ENCODE measurements at places on chromosomes 3 and 15.

DNA sequence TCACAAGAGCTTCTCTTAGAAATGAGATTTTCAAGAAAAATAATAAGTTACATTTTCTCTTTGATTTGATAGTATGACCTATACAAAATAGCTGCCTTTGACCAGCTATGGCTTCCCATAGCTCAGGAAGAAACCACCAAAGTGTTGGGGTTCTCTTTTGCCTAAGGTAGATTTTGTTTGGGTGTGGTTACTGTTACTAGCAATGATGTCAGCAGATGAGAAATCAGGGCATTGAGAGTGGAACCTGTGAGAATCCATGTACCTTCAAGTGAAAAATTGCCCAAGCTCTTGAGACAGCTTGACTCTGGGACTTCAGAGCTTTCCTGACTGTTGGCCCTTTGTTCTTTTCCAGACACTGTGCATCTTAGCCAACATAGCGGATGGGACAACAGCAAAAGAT is 45.6 kb downstream of the NME9 start:
- H3K4me3 ChIP-seq: no peak overlapping the region
- no peak overlapping the region for H3K27ac ChIP-seq
- H3K27me3 ChIP-seq: no peaks in the 10 kb centered on the region
- no peaks in the 10 kb centered on the region for H3K4me1 ChIP-seq
- DNase-seq: no peak
- H3K36me3 ChIP-seq: peaks cover 5% of the 10 kb centered on the region

GRCh38 chr3:53218131-53218530 is 37.7 kb downstream of the TKT start:
- no peaks in the 10 kb centered on the region for H3K36me3 ChIP-seq
- no peak overlapping the region for H3K4me3 ChIP-seq
- H3K27ac ChIP-seq: no peak overlapping the region
- no peak for DNase-seq
- H3K27me3 ChIP-seq: no peaks in the 10 kb centered on the region

GRCh38 chr15:48761393-48762158 is 49.3 kb downstream of the CEP152 start:
- H3K36me3 ChIP-seq: 0 out of 2 replicates have a peak, but pooled peaks cover 4% of the 10 kb centered on the region
- H3K4me3 ChIP-seq: no peak overlapping the region
- no peaks in the 10 kb centered on the region for H3K4me1 ChIP-seq
- no peak for DNase-seq
- no peaks in the 10 kb centered on the region for H3K27me3 ChIP-seq

- H3K36me3 ChIP-seq: peaks cover 2% of the 10 kb centered on the region
- no peaks in the 10 kb centered on the region for H3K4me1 ChIP-seq
- no peak for DNase-seq
- H3K27ac ChIP-seq: no peak overlapping the region
- H3K4me3 ChIP-seq: no peak overlapping the region
These were observed 19.7 kb downstream of the ANKRD63 start for GRCh38 chr15:40263024-40263754.

DNA sequence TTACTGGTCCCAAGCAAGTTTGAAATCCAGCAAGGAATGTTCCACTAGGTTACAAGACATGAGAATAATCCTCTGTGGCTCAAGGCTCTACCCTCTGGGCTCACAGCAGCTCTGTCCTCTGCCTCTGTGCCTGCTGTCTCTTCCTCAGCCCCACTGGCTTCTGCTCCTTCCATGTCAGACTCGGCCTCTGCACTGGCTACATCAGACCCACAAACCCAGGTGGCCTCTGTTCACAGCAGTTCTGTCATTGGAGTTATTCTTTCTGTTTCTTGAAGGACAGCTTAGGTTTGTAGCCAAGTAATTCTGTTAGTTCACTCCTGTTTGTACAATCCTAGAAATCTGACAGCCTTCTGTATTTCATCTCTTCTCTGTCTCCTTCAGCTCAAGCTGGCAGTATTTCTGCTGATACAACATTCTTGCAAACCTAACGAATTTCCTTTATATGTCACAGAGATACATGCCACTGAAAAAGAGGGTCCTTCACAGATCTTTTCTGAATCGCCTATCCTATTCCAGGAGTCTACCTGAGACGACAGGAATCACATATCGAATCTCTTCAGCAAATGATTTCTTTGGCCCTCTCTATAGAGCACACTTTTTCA is 227.8 kb upstream of the PLSCR5 start:
- no peak overlapping the region for H3K4me3 ChIP-seq
- no peaks in the 10 kb centered on the region for H3K36me3 ChIP-seq
- no peaks in the 10 kb centered on the region for H3K27me3 ChIP-seq

DNA sequence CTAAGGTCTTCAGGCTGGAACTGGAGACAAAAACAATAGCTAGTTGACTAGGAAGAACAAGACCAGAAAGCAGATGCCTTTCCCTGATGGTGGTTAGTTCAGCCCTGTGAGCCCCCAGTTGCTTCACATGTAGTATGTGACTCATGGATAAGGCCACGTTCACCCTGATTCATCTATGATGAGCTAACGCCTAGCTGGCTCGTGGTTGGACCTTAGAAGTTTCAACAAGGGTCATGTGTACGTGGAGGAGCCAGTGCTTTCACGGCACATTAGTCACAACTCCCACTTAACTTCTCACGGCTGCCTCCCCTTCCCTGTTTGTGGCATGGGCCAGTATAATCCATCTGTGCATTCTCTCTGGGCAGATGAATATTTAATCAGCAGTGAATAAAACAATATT is 20.6 kb downstream of the COL8A1 start:
- no peaks in the 10 kb centered on the region for H3K27me3 ChIP-seq
- no peak overlapping the region for H3K4me3 ChIP-seq

DNA sequence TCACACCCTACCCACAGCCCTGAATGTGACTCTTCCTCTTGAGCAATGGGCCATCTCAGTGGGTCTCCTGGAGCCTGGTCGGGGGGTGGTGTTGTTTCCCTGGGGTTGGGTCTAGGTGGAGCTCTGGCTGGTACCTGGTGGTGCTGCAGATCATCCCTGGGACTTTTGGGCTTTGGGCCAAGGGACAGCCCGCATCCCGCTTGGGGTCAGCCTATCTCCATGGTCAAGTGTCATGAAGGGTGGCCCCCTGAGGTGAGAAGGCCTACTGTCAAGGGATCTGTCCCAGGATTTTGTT is 202.0 kb downstream of the UBE3A start:
- H3K27me3 ChIP-seq: no peaks in the 10 kb centered on the region
- no peak overlapping the region for H3K27ac ChIP-seq
- no peak for DNase-seq
- no peaks in the 10 kb centered on the region for H3K4me1 ChIP-seq

- H3K27ac ChIP-seq: no peak overlapping the region
- H3K27me3 ChIP-seq: no peaks in the 10 kb centered on the region
- no peaks in the 10 kb centered on the region for H3K36me3 ChIP-seq
- peaks cover 1% of the 10 kb centered on the region for H3K4me1 ChIP-seq
- no peak overlapping the region for H3K4me3 ChIP-seq
These were observed 76.4 kb downstream of the BBX start for GRCh38 chr3:107598926-107599771.

- no peaks in the 10 kb centered on the region for H3K36me3 ChIP-seq
- H3K4me3 ChIP-seq: no peak overlapping the region
- H3K27me3 ChIP-seq: no peaks in the 10 kb centered on the region
These were observed 56.9 kb upstream of the SKOR1 start for GRCh38 chr15:67768313-67768977.

DNA sequence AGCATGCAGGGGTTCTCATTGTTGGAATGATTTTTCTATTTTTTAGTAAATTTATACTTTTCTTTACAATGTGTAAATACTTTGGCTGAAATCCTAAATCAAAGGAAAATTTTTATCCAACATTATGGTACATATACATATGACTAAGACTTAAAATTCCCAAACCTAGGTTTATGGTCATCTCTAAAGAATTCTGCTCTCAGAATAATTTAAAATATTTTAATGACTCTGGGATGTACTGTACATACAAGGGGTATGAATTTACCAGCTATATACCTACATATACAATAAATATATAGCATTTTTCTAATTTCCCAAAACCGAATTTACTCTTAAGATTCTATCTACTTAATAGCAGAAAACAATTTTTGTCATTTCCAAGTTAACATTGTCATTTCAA is 137.9 kb upstream of the POU1F1 start:
- no peak for DNase-seq
- H3K27ac ChIP-seq: no peak overlapping the region
- H3K27me3 ChIP-seq: no peaks in the 10 kb centered on the region
- H3K36me3 ChIP-seq: no peaks in the 10 kb centered on the region
- H3K4me3 ChIP-seq: no peak overlapping the region

DNA sequence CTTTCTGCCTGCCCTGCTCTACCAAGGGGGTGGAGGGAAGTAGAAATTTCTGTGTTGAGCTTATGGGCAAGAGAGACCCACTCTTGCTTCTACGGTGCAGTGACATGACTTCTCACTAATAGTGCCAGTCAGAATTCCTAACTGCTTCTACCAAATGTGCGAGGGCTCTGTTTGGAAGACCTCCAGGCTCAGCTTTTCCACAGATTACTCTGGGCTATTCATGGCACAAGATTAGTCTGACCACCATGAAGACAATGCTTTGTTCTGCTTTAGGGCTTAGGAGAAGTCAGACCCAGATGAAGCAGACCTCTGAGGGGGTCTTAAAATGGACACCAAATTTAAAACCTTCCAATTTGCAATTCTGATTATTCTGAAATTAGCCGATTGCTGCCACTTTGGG is 195.9 kb upstream of the TBC1D5 start:
- no peaks in the 10 kb centered on the region for H3K4me1 ChIP-seq
- H3K4me3 ChIP-seq: no peak overlapping the region
- H3K36me3 ChIP-seq: no peaks in the 10 kb centered on the region
- no peak overlapping the region for H3K27ac ChIP-seq
- no peak for DNase-seq
- H3K27me3 ChIP-seq: no peaks in the 10 kb centered on the region

GRCh38 chr15:43243020-43243645 is 22.3 kb upstream of the EPB42 start:
- no peaks in the 10 kb centered on the region for H3K36me3 ChIP-seq
- DNase-seq: no peak
- no peak overlapping the region for H3K4me3 ChIP-seq
- no peaks in the 10 kb centered on the region for H3K27me3 ChIP-seq
- H3K4me1 ChIP-seq: no peaks in the 10 kb centered on the region
- H3K27ac ChIP-seq: no peak overlapping the region

DNA sequence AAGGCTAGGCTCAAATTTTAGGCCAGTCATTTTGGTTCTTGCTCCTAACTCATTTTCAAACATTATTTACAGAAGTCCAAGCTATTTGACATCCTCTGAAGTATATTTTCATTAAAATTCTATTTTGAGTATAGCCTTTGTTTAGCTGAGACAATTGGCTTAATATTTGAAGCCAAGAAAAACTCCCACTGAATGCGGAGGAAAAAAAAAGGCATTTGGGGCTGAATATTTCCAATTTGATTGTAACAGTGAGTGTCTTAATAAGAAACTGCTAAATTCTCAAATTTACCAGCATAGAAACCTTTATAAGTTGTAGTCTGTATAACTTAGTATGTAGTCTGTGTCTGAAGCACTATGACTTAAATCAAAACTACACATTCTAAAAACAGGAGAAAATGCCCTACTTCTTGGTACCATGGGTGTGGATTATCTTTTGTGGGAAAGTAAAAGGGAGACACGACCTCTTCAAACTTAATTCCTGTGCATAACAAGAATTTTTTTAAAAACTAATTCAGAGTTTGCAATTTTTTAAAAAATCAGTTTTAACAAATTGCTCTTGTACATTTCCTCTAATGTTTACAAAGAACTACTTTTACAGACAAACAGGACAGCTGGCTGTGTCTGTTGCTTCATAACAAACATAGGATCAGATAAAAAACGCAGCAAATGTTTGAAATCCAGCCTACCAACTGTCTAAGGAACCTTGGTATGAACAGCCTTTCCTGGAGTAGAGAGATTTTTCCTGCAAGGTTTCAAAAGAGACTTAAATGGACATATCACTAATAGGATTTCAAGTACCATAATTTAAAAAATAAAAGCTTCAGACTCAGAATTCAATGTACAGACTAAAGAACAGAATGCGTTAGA is 52.7 kb upstream of the LMOD3 start:
- no peak overlapping the region for H3K27ac ChIP-seq
- H3K4me3 ChIP-seq: no peak overlapping the region
- H3K27me3 ChIP-seq: no peaks in the 10 kb centered on the region
- 0 out of 2 replicates have a peak, but pooled peaks cover 2% of the 10 kb centered on the region for H3K4me1 ChIP-seq
- no peak for DNase-seq

GRCh38 chr15:66803182-66803729 is 101.2 kb downstream of the SMAD6 start:
- H3K27me3 ChIP-seq: no peaks in the 10 kb centered on the region
- no peak for DNase-seq
- H3K27ac ChIP-seq: no peak overlapping the region
- peaks cover 2% of the 10 kb centered on the region for H3K4me1 ChIP-seq
- no peaks in the 10 kb centered on the region for H3K36me3 ChIP-seq

DNA sequence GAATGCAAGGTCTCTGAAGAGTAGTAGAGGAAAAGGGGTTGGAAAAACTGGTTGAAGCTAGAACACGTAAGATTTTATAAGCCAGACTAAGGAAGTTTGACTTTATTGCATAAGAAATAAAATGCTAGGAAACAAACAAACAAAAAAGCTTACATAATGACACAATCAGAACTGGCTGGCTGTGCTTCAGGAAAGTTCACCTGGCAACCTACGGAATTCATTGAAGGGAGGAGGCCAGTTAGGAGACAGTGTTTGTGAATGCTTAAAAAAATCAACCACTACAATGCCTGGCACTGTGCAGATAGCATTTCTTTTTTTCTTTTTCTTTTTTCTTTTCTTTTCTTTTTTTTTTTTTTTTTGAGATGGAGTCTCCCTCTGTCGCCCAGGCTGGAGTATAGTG is 1.9 kb upstream of the ICE2 start:
- no peak overlapping the region for H3K27ac ChIP-seq
- no peaks in the 10 kb centered on the region for H3K27me3 ChIP-seq
- H3K36me3 ChIP-seq: no peaks in the 10 kb centered on the region
- no peak overlapping the region for H3K4me3 ChIP-seq

- H3K4me1 ChIP-seq: peaks cover 2% of the 10 kb centered on the region
- H3K27ac ChIP-seq: no peak overlapping the region
- DNase-seq: peak; percentile 35
- H3K36me3 ChIP-seq: no peaks in the 10 kb centered on the region
These were observed 620 bp downstream of the ABHD5 start for GRCh38 chr3:43691120-43691995.

DNA sequence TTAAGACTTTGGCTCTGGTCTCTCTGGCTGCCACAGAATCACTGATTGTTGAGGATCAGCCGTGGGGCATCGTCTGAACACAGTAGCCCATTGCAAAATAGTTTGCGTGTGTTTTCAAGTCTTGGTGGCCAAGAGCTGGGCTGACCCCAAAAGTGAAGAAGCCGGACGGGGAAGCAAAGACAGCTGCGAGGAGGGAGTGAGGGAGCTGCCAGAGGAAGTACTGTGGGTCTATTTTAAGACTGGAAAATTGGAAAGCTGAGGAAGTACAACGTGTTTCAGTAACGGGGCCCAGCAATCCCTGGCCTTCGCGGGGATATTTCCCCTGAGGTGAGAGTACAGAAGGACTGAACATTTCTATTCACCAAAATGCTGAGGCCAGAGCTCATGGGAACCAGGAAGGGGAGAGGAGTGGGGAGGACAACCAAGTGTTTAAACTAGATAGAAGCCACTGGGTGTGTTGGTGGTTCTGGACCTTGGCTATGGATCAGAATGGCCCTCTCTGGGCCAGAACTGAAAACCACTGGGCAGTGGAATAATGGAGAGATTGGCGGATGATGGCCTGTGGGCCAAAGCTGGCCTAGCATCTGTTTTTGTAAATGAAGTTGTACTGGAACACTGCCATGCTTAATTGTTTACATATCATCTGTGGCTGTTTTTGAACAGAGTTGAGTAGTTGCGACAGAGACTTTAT is 34.1 kb upstream of the LIMD1 start:
- H3K36me3 ChIP-seq: no peaks in the 10 kb centered on the region
- DNase-seq: no peak
- H3K27ac ChIP-seq: no peak overlapping the region
- H3K4me3 ChIP-seq: no peak overlapping the region
- no peaks in the 10 kb centered on the region for H3K4me1 ChIP-seq

Data from iPS DF 6.9 (cell line).